RPMI7951 (cell line): ENCODE measurements at places on chromosomes 1 and 21. TPM values are rescaled to one million over a fixed set of nuclear protein-coding genes. Genes with fewer than 3 reads are reported as not detected.

The NGF gene
- total RNA-seq, result 4.0 and 4.3 TPM in 2 replicates

DNA sequence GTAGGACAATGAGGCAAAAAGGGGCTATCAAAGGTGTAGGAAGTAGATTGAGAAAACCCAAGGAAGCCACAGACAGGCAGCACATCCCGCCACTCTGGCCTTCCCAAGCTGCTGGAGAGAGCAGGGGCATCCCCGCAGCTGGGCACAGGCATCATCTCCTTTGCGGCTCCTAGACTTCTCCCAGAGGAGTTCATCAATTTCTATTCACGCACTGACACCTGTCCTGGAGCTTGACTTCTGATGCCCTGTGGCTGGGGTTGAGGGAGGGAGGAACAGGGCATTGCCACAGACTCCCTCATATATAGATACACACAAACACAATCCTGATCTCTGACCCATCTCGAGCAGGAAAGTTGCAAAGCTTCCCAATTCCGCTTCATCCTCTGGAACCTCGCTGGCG lies 1.9 kb upstream of the TFAP2E start:
- DNase-seq, result no peak

DNA sequence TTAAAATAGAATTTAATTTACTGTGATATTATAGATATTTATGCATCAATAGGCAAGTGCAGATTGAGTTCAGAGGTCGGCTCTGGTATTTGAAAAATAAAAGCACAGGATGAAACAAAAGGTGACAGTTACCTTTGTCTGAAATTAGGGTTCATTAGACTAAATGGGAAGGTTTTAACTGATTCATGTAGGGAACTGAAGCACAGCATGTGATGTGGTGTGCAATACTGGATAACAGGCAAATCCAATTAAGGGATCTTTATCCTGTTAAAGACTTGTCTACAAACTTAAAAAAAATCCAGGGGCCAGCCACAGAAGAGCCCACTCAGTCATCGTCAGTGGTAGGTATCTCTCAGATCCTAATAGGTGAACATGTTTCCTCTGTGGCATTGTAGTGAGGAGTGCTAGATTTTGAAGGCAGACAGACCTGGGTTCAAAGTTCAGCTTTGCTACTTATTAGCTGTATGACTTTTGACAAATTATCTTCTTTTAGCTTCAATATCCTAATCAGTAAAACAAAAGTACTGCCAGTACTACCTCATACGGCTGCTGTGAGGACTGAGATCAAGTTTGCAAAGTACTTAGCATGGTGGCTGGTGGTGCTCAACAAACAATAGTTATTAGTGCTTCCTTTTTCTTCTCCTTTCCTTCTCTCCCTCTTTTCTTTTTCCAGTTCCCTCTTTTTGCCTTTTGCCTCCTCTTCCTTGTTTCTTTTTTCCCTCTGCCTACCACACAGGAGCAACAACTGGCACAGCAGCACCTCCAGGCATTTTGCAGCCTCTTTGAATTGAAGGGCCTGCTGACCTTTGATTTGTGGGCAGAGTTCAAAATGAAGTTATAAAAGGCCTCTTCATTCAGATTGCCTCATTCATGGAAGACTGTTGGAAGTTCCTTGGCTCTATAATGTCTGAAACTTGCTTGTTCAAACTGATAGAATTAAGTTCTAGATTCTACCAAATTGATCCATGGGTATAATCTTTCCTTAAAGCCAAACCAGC lies 44.9 kb upstream of the FOXD3 start:
- peak; percentile 10 for DNase-seq

The WNT4 gene
- total RNA-seq, result not detected in 2 replicates

GRCh38 chr1:218383051-218383450 lies 37.9 kb downstream of the TGFB2 start:
- no peak for DNase-seq

The PRKAB2 gene
- 12.9 and 20.8 TPM in 2 replicates for total RNA-seq

DNA sequence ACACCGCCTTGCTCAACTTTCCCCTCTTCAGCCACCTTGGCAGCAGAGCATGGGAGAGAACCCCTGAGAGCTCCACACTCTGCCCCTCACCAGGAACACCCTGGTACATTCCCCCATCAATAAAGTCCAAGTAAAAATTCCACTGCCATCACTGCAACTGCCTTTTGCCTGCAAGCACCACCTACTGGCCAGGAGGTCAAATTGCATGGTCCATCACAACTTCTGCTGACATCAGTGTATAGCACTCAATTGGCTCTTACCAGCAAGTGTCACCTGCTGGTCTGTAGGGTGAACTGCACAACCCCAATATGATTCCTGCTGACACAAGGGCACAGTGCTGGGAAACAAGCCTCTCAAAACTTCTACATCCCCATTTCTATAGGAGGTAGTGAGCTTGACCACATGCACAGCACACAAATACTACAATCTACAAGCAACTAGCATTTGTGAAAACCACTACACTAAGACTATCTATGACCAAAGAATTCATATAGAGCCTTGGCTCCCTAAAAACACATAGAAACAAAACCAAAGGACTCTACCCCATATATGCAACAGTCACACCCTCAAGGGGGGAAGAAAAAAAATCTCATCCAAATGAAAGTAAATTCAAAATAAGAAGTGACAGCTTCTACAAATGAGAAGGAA lies 69.2 kb downstream of the FASLG start:
- peak; percentile 55 for DNase-seq

The RIMS3 gene
- total RNA-seq, result 0.84 and 2.1 TPM in 2 replicates

DNA sequence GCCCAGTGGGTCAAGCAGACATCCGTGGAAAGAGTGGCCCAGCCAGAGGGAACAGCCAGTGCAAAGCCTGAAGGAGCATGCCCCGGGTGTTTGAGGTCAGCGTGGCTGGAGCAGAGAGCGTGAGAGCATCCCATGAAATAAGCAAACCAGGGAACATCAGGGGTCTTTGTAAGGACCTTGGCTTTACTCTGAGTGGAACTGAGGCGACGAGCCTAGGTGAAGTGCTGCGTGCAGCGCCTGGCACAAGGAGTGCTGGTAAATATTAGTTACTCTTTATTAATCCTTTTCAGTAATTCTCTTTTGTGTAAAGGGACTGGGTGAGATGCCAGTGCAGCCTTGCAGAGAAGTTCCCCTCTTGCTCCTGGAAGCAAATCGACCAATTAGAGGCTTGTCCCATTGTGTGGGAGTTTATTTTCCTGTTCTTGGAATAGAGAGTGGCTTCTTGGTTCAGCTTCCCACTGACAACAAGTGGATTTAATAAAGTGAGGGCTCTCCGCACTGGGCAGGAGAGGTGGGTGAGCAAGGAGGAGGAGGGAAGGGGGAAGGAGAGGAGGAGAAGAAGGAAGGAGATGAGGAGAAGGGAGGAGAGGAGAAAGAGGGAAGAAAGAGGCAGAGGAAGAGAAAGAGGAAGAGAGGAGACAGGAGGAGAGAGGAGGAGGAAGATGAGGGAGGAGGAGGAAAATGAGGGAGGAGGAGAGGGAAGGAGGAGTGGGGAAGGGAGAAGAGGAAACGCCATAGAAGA lies 37.6 kb upstream of the DISP3 start:
- DNase-seq, result no peak
